ENCODE measurements at places on chromosomes 7 and 10.
A peak's percentile ranks its signal among the peaks of the same experiment; 100 is the strongest.

GRCh38 chr7:7051206-7051877 is 131.0 kb upstream of the C1GALT1 start:
- no peak for DNase-seq

DNA sequence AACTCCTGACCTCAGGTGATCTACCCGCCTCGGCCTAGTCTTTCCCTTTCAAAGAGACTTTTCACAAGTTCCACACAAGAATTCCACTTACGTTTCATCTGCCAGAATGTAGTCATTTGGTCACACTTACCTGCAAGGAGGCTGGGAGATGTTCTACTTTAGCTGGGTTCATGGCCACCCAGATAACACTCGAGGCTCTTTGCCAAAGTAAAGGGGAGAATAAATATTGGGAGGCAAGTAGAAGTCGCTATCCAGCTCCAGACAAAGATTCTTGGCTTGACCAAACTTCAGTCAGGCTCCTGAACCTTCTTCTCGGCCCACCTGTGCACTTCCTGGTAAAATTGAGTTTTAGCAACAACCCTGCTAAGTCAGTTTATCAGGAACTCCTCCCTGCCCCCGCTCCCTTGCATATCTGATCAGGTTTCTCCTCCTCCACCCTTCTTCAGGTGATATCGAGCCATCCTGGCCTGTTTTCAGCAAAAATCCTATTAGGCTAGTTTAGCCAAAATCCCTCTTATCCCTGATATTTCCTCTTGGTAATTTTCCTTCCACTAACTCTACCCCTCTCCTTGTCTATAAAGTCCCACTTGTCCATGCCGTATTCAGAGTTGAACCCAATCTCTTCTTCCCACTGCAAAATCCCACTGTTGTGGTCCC is 25.1 kb upstream of the SAMD8 start:
- DNase-seq = no peak

GRCh38 chr10:120453886-120454285 is 3.1 kb upstream of the PLPP4 start:
- no peak for DNase-seq

- DNase-seq = peak; percentile 60
These were observed 35.4 kb downstream of the BAG3 start for GRCh38 chr10:119686465-119687191.

GRCh38 chr7:158997110-158997453 is 140.7 kb downstream of the DYNC2I1 start:
- no peak for DNase-seq

DNA sequence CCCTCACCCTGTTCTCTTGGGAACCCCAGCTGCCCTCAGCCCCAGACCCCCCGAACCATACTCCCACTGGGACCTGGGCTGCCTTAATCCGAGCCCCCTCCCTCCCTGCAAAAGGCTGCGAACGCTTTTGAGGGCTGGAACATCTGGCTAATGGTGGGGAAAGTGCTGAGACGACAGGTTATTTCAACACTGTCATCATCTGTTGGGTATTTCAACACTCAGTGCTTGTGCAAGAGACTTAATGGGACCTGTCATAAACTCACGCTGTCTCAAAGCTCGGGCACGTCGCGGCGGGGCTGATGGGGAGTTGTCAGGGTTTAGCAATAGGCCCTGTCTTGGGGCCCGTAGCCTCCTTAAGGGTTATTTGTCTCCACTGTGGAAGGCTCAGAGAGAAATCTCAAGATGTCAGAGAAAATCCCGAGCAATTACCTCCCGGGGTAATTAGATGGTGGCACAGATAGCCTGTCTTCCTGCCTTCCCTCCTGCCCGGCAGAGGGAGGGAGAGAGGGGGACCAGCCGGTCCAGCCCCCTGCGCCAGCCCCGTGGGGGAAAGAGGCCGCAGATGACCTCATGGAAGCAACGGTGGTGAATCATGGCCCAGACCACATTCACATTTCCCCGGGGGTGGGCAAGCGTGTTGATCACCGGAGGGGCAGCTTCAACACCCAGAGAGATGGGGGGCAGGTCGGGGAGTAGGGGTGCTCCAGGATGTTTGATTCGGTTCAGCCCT is 88.7 kb upstream of the MYL10 start:
- DNase-seq = no peak

- DNase-seq = no peak
These were observed 134.4 kb upstream of the UNC5B start for GRCh38 chr10:71077796-71078453.

DNA sequence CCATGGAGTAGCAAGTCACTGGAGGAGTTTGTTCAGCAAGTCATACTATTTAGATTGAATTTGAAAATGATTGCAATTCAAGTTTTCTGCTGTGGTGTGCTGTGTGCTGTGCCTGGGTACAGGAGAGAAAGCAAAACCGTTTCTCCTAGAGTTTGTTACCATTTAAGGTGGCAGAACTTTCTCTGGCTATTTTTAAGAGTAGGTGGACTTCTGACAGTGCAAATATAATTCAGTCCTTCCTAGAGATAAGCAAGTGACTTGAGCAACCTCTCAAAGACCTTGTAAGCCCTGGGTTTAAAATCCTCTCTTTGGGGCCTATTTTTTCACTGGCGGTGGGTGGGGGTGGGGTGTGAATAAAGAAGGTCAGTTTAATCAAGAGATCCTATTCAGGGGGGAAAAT is 42.9 kb upstream of the FGL2 start:
- no peak for DNase-seq

DNA sequence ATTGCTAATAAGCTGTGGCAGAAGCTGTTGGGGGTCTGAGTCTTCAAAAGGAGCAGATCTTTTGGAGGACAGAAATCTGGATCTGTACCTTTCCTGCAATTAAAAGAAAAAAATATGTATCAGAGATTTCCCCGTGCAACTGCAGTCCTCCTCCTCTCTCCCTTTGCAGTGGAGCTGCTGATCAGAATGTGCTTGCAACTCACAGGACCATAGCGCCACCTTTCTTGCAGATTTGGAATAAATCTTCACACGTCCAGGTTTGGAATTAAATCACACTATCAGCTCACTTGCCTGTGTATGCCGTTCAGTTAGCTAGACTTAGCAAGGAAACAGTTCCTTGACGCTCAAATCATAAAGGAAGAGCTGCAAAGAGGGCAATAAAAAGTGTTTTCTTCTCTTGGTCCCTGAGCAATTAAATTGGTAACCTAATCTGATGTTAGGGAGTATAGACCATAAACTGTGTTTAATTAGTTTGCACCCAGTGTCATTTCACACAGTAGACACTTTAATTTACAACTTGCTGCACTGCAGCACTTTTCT is 77.4 kb downstream of the PON1 start:
- peak; percentile 22 for DNase-seq

GRCh38 chr7:94060752-94061151 is 56.6 kb upstream of the BET1 start:
- DNase-seq = no peak

- no peak for DNase-seq
These were observed 419.9 kb downstream of the NRG3 start for GRCh38 chr10:82294874-82295378.

DNA sequence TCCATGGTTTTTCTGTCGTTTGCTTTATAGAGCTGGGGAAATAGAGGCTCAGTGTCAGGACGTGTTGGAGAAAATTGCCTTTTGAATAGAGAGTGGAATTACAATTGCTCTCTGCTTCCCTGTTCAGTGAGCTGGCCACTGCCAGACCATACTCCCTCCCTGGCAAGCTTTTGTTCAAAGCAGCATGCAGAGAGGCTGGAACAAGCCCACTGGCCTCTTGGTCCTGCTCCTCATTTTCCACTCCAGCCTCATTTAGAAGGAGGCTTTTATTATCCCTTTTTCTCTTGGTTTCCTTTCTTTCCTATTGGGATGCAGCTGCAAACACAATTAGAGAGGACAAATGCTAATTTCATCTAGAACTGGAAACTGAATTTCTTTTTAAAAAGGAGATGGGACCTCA is 302.2 kb upstream of the PODXL start:
- no peak for DNase-seq
